Activated T-helper 1 cell treated with anti-CD3 and anti-CD28 coated beads, Interleukin-12 subunit alpha, Interleukin-12 subunit beta, Interleukin-2, Interleukin-4 antibody, amounts not matched to agents 30 ng/mL and 10 ng/mL and 1 ng/mL, durations not matched to agents 14 hours and 24 hours and 36 hours (primary cell): ENCODE measurements at places on chromosomes 2 and 18. TPM values are rescaled to one million over a fixed set of nuclear protein-coding genes. Genes with fewer than 3 reads are reported as not detected.

Gene CYTIP
- 296 and 302 TPM in 2 replicates for total RNA-seq

Gene ZNF513
- total RNA-seq = 14.5 and 16.2 TPM in 2 replicates

Gene ABCB11
- 0.02 TPM in 1 of 2 replicates, not detected in the other for total RNA-seq

Gene AFTPH
- 42.4 and 43.4 TPM in 2 replicates for total RNA-seq

Gene LAMA1
- total RNA-seq = not detected in 2 replicates

Gene PKDCC
- not detected in 2 replicates for total RNA-seq

Gene INHBB
- not detected in 2 replicates for total RNA-seq

Gene CASP10
- total RNA-seq = 13.5 and 15.7 TPM in 2 replicates

Gene ERCC3
- 63.1 and 65.5 TPM in 2 replicates for total RNA-seq

Gene STPG4
- 0.34 TPM in 1 of 2 replicates, not detected in the other for total RNA-seq

Gene TBC1D8
- 0.91 and 1.1 TPM in 2 replicates for total RNA-seq

Gene DNER
- not detected in 2 replicates for total RNA-seq
